Stimulated activated CD8-positive, alpha-beta memory T cell treated with anti-CD3 and anti-CD28 coated beads, Interleukin-15, amount 100 ng/mL, for 48 hours (primary cell): ENCODE measurements at places on chromosomes 3 and 15.

DNA sequence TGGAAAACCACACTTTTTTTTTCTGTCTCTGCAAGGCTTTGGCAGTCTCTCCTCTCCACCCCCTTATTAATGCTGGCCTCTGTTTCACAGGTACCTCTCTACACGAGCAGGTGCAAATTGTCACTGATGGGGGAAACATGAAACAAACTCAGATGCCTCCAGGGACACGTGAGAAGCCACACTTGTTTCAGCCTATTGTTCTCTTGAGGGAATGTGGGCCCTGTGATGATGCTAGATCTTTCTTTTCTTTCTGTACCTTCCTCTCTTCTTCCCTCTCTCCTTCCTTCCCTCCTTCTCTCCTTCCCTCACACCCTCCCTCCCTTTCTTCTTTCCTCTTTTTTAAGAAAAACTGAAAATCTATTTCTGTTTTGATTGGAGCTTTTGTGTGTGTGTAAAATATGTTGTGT lies 5.7 kb upstream of the BLM start:
- no peak for DNase-seq

GRCh38 chr3:49901366-49902339 lies 2.0 kb downstream of the MST1R start:
- DNase-seq, result no peak

GRCh38 chr3:99966662-99967416 lies 147.5 kb downstream of the FILIP1L start:
- no peak for DNase-seq

- no peak for DNase-seq
Observed at GRCh38 chr15:41476416-41477048, 17.1 kb upstream of the ITPKA start.

- no peak for DNase-seq
Observed at GRCh38 chr3:50472958-50473357, 30.5 kb downstream of the CACNA2D2 start.

GRCh38 chr3:39104961-39105686 lies 2.3 kb downstream of the GORASP1 start:
- no peak for DNase-seq

GRCh38 chr3:170079536-170080165 lies 41.9 kb downstream of the GPR160 start:
- DNase-seq, result no peak

DNA sequence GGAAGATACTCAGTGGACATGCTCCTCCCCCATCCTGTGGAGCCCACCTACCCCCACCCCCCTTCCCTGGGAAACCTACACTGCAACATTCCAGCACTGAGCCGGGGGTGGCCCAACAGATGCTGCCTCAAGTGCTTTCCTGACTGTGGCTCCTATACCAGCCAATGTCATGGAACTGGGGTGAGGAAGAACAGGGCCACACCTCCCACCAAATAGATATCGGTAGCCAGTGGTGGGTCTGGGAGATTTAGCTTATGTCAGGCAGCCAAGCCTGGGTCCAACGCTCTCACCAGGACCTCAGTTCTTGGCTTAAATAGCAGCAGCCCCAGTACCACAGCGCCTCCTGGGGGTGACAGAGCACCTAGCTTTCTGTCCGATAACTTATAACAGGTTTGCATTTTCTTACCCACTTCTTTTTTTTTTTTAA lies 30.3 kb downstream of the CDC25A start:
- DNase-seq, result peak; percentile 8

- no peak for DNase-seq
Observed at GRCh38 chr3:100602506-100603444, 6.6 kb upstream of the ADGRG7 start.

DNA sequence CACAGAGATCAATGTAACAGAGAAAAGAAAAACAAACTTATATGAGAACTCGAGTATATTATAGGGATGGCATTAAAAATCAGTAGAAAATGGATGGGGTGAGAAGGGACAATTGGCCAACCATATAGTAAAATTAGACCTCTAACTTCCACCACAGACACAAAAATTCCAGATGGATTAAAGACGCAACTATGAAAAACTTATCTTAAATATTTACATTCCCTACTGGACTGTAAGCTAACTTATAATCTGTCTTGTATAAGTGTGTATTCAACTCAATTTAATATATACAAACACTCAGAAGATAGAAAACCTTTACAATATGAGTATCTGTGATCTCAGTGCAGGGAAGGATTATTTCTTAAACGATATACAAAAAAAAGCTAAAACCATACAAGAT lies 3.0 kb downstream of the MFAP1 start:
- no peak for DNase-seq

DNA sequence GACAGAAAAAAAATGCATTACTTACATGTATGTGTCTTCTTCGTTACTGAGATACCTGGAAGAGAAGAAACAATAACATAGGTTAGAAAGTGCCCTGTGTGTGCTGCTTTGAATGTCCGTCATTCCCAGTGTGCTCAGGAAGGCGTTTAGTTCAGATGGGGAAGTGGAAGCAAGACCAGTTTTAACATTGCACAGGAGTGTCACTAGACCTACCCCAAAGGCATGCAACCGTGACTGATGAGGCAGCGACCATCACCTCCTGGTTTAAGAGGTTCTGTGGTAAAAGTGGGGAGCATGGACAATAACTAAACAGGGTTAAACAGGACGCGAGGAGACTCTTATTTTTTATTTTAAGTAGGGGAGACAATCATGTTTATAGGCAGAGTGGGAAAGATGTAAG lies 199.7 kb upstream of the ICE2 start:
- no peak for DNase-seq

DNA sequence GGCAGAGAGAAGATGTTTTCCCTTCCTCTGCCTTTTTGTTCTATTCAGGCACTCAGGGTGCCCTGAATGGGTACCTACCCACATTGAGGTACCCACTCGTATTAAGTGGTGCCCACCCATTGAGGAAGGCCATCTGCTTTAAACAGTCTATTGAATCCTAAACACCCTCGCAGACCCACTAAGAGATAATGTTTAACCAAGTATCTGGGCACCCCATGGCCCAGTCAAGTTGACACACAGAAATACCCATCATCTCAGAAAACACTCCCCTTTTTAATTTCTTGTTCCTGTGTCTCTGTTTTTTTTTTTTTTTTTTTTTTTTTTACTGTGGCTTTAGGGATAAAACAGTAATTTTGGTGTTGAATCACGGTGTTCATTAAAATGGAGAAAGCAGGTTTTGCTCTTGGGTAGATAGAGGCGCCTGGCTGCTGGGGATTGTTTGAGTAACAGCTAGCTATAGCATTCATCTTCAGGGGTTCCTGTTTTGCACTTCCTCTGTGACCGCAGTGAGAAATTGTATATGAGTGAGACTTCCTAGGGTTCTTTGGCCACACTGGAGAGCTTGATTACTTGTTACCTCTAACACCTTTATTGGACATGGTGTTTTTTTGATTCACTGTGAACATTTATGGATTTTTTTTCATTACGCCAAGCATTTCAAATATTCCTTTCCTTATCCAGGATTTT lies 259.1 kb downstream of the PTPRG start:
- no peak for DNase-seq

- no peak for DNase-seq
Observed at GRCh38 chr3:43465109-43465508, 156.7 kb downstream of the ANO10 start.

DNA sequence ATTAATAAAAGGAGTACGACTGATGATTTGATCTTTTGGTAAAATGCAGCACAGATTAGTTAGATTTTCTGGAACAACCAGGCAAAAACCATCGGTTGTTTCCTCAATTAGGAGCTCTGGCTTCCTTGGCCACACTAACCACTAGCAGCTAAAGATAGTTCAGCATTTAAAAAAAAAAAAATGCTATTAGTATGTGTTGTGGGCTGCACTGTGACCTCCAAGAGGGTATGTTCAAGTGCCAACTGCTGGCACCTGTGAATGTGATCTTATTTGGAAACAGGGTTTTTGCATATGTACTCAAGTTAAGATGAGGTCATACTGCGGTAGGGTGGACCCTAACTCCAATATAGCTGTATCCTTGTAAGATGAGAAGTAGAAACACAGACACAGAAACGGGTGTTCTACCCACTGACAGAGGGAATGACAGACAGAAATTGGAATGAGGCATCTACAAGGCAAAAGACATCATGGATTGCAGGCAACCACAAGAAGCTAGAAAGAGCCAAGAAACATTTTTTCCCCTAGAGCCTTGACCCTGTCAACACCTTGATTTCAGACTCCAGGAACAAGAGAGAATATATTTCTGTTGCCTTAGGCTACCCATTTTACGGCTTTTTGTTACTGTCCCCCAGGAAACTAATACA lies 534.6 kb upstream of the ROBO2 start:
- DNase-seq, result no peak

GRCh38 chr3:65318231-65318630 lies 630.4 kb upstream of the ADAMTS9 start:
- DNase-seq, result no peak

DNA sequence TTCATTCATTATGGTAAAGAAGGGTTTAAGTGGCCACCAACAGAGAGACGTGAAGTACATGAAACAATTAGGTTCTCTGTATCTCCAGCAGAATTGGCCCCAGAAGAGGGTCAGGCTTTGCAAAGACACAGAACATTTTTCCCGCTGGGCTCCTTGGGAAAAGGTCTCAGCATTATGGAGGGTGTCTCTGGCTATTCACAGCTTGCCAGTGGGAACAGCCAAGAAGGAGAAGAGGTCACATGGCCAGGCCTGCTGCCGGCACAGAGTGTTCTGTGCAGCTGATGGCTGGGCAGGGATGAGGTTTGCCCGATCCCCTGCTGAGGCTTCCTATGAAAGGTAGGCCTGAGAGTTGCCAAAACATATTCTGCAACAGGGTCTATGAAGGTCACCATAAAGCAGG lies 77.8 kb upstream of the LPP start:
- DNase-seq, result no peak

DNA sequence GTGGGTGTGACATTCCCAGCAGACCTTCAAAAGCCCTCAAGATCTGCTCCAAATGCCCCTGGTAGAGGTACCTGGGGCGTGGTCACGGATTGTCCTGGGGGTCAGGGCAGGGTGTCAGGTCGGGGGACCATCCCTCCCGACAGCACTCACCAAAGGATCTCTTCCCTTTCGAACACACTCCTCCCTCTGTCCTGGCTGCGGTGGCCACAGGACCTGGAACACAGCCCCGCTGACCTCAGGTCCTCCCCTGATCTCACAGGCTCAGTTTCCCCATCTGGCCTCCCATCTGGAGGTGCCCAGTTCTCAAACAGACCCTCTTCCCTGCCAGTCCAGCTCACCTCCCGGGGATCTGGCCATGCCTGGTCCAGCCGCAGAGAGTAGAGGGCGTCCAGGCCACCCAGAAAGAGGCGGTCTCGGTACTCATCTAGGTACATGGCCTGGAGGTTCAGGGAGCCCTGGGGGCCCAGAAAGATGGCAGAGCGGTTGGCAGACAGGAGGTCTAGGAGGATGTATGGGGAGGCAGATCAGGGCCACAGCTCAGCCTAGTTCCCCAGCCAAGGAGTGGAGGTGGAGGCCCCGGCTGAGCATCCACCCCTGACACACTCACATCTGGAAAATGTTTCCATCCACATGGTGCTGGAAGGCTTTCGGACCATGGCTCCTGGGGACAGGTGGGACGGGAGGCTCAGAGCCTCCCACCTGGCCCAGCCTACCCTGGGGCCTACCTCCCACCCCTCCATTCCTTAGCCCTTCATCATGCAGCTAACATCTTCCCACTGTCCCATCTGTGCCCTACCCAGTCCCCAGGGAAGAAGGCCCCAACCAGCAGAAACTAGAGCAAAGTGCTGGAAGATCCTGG lies 2.3 kb downstream of the SEMA3G start:
- DNase-seq, result no peak

DNA sequence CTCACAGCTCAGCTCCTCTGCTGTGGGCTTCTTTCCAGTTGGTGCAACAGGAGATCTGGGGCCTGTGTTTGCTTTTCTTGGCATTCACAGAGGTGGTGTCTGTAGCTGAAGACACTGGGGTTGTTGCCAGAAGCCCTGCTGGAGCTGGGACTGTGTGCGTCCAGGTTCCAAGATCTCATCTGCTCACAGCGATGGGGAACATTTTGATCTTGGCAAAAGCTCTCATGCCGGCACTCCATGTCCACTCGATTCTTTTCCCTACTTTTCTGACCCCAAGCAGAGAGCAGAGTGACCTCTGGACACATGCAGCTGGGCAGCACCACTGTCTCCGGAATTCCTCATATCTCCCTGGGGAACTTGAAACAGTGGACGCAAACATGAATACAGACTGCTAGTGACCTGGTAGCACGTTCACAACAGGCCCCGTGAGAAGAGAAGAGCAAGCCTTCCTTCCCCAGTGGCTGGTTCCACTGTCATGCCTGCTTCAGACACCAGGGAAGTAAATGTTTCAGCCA lies 36.1 kb upstream of the MECOM start:
- no peak for DNase-seq

GRCh38 chr15:27499191-27499590 lies 528.2 kb downstream of the GABRG3 start:
- DNase-seq, result no peak

DNA sequence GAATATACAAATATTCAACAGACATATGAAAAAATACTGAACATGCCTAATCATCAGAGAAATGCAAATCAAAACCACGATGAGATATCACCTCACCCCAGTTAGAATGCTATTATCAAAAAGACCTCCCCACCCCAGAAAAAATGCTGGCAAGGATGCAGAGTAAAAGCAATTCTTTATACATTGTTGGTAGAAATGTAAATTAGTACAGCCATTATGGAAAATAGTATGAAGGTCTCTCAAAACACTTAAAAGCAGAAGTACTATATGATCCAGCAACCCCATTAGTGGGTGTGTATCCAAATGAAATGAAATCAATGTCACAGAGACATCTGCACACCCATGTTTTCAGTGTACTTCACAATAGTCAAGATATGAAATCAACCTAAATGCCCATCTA lies 308.7 kb downstream of the CHST2 start:
- no peak for DNase-seq

DNA sequence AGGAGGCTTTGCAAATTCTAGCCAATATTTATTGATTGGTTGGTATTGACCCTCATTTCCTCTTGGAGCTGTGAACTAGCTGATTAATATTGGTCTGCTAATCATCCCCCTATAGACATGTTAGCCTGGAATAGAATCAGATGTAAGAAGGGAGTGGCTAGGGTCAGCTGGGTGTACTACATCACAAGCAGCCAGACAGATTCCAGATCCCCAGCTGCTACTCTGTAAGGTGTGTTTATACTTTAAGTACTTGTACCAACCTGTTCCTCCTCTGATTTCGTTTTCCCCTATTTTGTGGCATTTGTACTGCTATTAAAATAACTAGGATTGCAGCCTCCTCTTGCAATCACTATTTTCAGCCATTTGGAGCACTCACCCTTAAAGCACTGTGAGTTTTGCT lies 49.9 kb downstream of the PARP15 start:
- no peak for DNase-seq

DNA sequence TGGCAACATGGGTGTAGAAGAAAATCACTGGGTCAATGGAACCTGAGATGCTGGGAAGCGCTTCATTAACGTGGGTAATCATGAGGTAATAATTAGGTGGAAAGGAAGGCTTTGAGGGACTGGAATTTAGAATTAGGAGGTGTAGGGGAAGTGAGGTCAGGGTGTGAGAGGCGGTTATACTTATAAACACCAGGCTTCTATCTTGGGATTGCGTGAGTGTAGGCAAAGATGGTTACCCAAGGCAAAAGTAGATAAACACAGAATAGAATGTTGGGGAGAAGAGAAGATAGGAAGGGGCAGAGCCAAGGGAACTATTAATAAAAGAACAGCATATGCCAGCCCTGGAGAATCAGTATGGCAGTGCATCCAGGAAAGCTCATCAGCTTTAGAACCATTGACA lies 3.3 kb upstream of the AQP9 start:
- no peak for DNase-seq
